Left kidney (tissue), 8 donors: ENCODE measurements at places on chromosomes 1 and 21. TPM values are rescaled to one million over a fixed set of nuclear protein-coding genes. Genes with fewer than 3 reads are reported as not detected.

Gene MRPL9
- 124 TPM for polyA plus RNA-seq

Gene PTPRC
- polyA plus RNA-seq: 4.6 TPM

Gene RGS2
- polyA plus RNA-seq: 28.2 TPM

GRCh38 chr21:46540087-46540710 is 64.7 kb downstream of the S100B start:
- no peak for DNase-seq

DNA sequence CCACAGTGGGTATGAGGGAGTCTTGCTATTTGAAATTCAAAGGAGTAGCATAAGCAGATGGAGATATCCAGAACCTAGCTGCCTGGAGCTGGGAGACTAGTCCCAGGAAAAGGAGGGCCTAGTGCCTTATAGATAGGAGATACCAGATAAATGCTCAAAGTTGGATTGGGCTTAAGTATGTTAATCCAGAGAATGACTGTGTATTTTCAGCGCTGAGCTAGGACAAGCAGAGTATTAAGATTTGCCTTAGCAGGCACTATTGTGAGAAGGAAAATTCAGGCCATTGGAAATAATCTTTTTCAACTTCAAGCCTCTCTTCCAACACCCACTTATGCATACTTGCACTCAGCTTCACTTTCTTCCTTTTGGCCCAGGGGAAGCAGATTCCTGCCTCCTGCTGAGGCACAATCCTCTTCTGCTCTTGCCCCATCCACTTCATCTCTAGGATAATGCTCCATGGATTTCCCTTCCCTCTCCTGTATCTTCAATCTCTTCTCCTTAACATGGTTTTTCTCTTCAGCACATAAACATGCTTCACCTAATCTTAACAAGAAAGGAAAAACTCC is 21.1 kb downstream of the PIK3C2B start:
- DNase-seq: no peak

- no peak for DNase-seq
Measured at GRCh38 chr1:225156254-225156653, 226.8 kb downstream of the DNAH14 start.

GRCh38 chr1:191671236-191671635 is 487.0 kb upstream of the RGS18 start:
- no peak for DNase-seq

GRCh38 chr1:102466487-102466886 is 469.8 kb upstream of the OLFM3 start:
- no peak for DNase-seq
